ENCODE measurements at places on chromosomes 16 and 17.

GRCh38 chr17:59893676-59894100 is 767 bp downstream of the RPS6KB1 start:
- DNase-seq, result peak; percentile 12

- no peak for DNase-seq
Observed at GRCh38 chr17:77266891-77267341, 126.1 kb downstream of the SEC14L1 start.

DNA sequence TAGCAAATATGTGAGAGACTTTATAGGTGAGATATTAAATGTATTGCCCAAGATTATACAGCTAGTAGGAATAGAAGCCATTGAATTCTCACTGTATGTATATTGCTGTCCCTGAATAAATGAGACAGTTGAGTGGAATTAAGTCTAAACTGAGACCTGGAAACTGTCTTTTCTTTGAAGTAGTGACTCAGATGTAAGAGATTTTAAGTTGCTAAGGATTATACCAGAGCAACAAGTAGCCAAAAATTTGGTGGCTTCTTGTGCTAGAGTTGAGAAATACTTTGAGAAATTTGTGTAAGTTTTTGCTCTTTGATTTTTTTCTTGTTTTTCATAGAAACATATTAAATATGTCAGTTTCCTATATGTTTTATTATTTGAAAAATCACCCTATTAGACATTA is 58.7 kb downstream of the TANC2 start:
- DNase-seq, result peak; percentile 81

- no peak for DNase-seq
Observed at GRCh38 chr16:88468275-88469129, 15.4 kb downstream of the ZFPM1 start.

- DNase-seq, result no peak
Observed at GRCh38 chr17:34996422-34997285, 16.3 kb downstream of the LIG3 start.

DNA sequence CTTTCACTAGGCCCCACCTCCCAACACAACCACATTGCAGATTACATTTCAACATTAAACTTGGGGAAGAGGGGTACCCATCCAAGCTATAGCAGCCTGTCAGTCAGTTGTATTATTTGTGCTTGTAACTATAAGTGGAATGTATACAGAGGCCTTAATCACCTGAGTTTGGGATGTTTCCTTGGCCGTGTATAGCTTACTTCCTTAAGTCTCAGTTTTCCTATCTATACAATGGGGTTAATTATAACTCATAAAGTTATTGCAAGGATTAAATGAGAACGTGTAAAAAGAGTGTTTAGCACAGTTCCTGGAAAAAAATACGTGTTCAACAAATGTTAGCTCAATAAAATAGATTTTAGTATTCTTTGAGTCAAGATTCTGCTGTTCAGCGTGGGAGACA is 165.5 kb upstream of the FAM20A start:
- DNase-seq, result no peak

- no peak for DNase-seq
Observed at GRCh38 chr16:68664297-68664696, 19.2 kb downstream of the CDH3 start.

DNA sequence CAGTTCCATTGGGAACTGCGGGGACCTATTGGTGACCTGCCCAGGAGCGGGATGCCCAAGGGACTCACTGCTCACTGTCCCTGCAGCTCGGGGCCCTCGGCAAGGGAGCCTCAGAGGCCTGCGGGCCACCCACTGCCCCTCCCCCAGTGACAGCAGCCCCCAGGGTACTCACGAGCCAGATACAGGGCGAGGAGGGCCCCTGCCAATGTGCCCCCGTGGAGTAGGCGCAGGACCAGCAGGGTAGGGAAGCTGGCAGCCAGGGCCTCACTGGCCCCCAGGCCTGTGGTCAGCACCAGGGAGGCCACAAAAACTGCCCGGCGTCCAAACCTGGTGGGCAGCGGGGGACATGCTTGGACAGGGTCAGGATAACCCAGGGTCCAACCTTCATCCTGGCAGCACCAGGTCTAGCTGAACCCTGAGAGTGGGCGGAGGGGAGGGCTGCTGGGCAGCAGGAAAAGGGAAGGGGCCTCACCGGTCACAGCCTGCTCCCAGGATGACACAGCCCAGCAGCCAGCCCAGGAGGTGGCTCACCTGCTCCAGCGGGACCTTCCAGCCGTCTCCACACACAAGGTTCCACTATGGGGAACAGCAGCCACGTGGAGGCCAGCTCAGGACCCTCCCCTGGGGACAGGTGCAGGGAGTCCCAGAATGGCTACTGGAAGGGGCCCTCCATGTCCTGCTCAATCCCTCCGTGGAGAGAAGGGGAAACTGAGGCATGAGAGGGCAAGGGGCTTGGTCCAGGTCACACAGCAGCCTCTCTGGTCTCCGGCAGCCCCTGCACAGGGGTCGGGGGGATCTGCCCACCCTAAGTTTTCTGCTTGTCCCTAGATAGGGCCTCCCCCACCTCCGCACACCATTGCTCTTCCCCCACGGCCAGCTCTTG is 855 bp downstream of the SLC22A31 start:
- DNase-seq, result no peak

- DNase-seq, result no peak
Observed at GRCh38 chr16:81581107-81581506, 136.5 kb downstream of the CMIP start.

GRCh38 chr17:30273373-30273772 is 18.4 kb downstream of the BLMH start:
- no peak for DNase-seq

DNA sequence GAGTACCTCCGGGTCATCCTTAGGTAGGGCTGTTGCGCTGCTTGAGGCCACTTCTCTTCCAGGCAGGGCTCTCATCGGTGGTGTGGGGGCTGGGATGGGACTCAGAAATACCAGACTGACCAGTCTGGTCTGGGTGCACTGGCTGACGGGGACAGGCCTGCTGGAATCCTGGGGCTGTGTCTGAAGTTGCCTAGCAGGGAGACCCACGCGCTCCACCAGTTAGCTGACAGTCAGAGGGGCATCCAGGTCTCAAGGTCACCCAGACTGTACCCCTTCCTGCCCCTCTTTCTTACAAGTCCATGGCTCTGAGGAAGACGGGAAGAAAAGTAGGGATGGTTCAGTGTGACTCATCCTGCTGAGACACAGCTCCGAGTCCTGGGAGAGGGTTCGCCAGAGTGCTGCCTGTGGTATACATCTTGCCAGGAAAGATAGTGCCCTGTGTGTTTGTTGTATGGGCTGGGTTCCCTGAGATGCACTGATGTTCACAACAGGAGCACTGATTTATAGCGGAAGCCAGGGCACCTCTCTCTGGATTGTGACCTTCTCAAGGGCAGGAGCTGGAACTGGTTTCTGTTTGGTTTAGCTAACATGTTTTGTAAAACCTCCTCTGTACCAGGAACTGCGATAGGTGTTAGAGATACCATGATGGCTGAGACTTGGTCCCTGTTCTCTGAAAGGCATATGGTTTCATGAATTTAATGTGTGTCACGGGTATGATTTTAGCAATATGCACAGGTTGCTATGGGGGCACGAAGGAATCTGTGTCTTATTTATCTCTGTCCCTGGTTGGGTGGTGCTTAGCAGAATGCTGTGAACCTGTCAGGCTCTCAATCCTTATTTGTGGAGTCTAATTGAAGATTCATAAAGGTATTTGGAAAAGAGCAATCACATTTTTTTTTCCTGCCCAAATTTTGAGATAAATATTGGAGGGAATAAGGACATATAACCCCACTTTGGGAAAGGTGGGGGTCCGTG is 97.5 kb downstream of the OR1D5 start:
- DNase-seq, result peak; percentile 26
